ENCODE measurements at places on chromosomes 16 and 17. TPM values are rescaled to one million over a fixed set of nuclear protein-coding genes. Genes with fewer than 3 reads are reported as not detected.

CDH5 gene
- polyA plus RNA-seq = 32.8 TPM

OTOA gene
- polyA plus RNA-seq = 0.07 TPM

- DNase-seq = peak; percentile 36
These were observed 12.2 kb upstream of the METRNL start for GRCh38 chr17:83067071-83067717.

- no peak for DNase-seq
These were observed 18.6 kb upstream of the DRG2 start for GRCh38 chr17:18069101-18069500.

DNA sequence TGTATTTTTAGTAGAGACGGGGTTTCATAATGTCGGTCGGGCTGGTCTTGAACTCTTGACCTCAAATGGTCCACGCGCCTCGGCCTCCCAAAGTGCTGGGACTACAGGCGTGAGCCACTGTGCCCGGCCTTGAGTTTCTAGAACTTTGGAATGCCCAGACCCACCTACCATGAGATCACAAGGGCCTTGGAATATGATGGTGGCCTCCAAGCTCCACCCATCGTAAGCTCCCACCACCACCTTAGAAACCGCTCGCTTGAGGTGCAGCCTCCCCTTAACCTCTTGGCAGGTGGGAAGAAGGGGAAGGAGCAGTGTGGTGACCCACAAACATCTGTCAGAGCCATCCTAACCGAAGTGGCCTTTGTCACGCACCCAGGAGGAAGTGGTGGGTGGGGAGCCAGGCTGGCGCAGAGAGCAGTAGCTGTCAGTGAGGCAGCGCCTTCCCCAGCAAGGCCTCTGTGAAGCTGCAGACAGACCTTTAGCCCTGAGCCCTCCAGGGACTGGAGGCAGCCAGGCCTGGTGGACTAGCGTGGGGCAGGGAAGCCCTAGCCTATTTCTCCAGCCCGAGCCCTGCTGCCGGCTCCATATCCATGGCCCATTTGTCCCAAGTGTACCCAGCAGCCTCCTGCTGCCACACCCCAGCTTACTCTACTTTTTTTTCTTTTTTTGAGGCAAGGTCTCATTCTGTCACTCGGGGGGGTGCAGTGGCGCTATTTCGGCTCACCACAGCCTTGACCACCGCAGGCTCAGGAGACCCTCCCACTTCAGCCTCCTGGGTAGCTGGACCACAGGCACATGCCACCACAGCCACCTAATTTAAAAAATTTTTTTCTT lies 13.1 kb upstream of the SEPHS2 start:
- DNase-seq = no peak

DNA sequence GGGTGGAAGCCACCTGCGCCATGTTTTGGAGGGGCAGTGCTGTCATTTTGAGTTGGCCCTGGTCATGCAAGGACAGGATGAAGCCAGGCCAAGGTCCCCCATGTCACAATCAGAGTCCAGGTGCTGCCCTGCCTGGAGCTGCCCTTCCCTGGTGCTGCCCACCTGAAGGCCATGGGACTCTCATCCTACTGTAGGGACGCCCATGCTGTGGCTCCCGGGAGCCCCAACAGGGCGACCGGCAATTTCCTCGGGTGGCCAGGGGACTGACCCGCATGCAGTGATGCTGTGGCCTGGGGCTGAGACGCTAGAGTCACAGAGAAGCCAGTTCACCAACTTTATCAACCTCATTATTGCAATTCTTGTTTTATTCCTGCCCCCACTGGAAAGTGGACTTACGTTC lies 8.0 kb downstream of the CCL17 start:
- no peak for DNase-seq

DNA sequence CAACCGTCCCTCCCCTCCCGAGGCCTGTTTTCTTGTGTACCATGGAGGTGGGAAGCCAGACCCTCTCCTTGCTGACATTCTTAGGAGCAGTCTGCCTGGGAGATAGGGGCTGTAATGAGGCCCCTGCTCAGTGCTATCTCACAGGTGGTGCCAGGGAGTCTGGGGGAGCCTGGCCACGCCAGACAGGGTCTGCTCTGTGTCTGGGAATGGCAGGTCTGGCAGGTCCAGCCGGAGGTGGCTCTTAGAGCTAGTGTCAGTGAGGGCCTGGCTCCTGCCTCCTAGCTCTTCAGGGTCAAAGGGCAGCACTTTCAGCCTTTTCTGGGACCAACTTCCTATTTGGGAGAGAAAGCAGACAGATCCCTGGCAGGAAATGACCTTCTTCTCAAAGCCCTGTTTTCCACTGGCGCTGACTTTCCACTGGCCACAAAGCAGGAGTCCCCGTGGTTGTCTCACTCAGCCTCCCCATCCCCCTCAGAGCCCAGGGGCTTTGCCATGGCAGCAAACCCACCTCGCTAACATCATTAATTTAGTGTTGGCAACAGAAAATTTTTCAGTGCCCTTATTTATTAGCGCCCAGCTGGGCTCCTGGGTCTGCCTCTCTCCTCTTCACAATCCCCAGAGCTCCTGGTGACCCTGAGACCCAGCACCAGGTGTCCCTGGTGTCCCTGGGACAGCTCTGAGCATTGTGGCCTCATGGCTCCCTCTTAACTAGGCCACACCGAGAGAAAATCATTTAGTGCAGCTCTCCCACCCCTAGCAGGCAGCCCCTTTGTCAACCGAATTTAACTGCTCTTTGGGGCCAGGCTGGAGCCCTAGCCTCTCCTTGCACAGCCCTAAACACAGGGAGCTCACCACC lies 24.0 kb upstream of the DOK4 start:
- peak; percentile 20 for DNase-seq

NOD2 gene
- 0.52 TPM for polyA plus RNA-seq

DNA sequence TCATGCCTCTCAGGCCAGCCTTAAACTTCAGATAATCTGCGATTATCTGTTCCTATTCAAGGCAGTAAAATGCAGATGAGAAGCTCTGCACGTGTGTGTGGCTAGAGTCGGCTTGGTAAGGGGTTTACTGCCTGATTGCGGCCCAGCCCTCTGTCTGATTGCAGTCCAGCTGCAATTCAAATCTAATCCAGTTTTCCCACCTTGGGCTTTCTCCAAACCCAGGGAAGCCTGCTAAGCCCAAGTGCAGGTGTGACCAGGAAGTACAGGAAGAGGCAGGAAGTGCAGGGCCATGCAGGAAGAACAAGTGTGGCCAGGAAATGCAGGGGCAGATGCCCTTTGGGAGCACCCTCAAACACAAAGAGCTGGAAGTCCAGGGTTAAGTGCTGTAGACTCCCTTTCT lies 314.9 kb downstream of the CEP112 start:
- no peak for DNase-seq

DNA sequence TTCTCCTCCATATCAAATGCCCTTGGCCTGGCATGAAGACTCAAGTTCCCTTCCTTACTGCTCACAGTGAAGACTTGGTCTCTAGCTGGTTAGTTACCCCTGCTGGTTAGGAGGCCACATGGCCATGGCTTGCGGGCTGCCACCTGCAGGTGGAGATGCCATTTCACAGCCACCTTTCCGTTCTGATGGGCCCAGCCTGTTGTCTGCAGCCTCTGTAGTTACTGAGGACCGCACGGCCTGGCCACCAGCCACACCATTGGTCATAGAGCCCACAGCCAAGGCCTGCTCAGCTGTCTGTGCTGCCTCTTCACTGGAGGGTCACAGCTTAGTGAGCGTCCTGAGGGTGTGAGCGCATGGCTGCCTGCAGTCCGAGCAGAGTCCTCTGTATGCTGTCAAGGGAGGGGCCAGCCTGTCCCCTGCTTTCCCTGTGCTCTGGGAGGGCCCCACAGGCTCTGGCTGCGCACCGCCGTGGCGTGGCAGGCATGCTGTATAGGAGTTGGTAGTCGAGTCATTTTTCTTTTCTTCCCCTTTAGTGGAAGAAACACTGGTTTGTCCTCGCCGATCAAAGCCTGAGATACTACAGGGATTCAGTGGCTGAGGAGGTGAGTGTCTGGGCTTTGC lies 59.2 kb downstream of the PLD6 start:
- peak; percentile 62 for DNase-seq

PDILT gene
- polyA plus RNA-seq = not detected

GUCY2D gene
- 0.09 TPM for polyA plus RNA-seq

- DNase-seq = peak; percentile 34
These were observed 1.3 kb downstream of the AKAP1 start for GRCh38 chr17:57086069-57086930.

USP43 gene
- polyA plus RNA-seq = 0.07 TPM

ZSCAN10 gene
- not detected for polyA plus RNA-seq

DNA sequence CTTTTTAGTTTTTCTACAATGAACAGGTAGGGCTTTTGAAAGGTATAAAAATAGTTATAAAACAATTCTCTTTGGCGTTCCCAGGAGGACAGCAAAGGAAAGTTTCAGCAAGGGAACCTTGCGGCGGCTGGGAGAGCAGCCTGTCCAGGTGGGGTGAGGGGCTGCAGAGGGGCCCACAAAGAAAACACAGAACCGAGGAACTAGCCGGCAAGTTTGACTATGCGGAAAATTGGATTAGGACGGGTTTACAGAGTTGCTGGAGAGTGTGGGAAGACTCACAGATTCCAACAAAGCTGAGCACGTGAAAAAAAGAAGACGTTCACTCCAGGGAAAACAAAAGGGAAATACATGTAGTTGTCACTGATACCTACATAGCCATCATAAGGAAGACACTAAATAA lies 40.2 kb upstream of the METTL16 start:
- DNase-seq = no peak

- no peak for DNase-seq
These were observed 49.1 kb downstream of the NUP88 start for GRCh38 chr17:5370411-5370810.

DNA sequence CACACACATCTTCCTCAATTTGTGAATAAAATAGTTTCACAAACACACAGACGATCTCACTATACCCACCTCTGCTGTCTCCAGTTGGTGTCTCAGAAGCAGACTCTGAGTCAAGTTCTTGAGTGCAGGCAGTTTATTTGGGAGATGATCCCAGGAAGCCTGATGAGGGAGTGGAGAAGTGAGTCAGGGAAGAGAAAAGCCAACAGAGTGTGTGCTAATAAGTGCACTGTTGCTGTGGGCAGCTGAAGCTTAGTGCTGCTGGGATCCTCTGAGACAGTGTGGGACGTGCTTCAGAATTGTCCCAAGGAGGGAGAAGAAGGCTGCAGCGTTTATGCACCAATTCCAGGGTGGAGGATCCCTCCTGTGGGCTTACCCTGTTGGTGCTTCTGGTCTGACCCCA lies 423.2 kb upstream of the C16orf82 start:
- no peak for DNase-seq

DNA sequence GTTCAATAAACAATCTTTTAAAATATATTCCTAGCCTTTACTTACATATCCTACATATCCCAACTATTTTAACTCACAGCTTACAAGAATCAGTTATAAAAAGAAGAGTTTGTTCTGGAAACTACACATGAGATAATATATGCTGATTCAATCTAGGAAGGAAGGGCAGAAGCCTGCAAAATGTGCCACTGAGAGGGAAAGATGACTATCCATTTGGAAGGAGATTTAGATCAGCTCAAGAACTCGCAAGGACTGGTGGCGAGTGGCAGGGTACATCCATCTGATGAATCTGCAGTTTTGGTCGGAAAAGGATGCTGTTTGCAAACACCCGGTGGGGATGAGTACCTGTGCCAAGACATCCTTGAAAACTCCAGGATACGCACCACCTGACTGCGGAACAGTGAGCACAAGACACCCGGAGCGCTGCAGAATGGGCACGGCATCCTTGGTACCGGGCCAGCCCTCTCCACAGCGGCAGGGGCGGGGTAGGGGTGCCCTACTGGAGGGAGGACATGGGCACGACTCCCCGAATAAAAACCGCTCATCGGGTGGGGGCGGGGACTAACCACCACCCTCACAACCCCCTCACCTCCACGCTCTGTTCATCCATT lies 723 bp downstream of the TRIM37 start:
- DNase-seq = peak; percentile 87

DNA sequence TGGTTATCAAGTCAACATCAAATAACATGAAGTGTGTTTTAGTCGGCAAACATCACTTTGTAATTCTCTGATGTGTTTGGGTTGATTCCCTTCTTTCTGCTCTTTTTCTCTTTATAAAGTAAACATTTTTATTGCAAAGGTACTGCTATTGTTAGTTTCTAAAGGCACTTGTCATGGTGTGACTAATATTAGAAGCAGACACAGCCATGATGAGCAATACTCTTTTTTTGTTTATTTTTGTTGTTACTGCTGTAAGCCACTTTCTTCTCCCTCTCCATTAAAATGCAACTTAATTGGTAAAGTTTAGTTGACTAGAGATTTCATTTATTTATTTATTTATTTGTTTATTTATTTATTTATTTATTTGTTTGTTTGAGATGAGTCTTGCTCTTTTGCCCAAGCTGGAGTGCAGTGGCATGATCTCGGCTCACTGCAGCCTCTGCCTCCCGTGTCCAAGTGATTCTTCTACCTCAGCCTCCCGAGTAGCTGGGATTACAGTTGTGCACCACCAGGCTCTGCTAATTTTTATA lies 424.7 kb downstream of the WWOX start:
- DNase-seq = no peak

HBM gene
- not detected for polyA plus RNA-seq

DNA sequence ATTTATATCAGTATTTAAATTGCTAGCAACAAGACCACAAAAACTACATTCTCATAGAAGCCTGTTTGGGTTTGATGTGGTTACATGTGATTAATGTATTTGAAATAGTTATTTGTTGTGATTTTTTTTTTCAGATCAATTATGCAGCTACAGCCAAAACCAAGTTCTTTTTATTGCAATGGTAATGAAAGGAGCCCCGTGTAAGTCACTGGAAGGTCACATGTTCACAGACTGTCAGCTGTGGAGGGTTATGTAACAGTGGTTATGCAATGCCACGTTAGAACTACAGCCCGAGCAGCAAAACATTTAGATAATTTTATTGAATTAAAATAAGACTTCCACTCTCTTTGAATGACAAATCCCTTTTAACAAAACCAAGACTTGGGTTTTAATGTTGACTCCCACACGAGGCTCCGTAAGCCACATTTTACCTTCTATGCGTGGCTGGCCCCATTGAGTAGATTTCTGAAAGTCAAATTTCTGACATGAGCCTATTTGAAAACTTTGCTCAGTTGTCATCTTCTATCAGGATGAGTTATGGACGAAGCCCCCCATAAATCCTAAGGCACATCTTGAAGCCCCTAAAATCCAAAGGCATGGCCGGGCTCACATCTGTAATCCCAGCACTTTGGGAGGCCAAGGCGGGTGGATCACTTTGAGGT lies 41.8 kb upstream of the SEC14L1 start:
- DNase-seq = peak; percentile 36

MMP25 gene
- 0.68 TPM for polyA plus RNA-seq

- no peak for DNase-seq
These were observed 14.4 kb upstream of the GJD3 start for GRCh38 chr17:40378966-40379365.

All from right cardiac atrium (tissue), 5 donors.